HFFc6 (cell line): ENCODE measurements at places on chromosomes 2 and 18.
A peak's percentile ranks its signal among the peaks of the same experiment; 100 is the strongest.

DNA sequence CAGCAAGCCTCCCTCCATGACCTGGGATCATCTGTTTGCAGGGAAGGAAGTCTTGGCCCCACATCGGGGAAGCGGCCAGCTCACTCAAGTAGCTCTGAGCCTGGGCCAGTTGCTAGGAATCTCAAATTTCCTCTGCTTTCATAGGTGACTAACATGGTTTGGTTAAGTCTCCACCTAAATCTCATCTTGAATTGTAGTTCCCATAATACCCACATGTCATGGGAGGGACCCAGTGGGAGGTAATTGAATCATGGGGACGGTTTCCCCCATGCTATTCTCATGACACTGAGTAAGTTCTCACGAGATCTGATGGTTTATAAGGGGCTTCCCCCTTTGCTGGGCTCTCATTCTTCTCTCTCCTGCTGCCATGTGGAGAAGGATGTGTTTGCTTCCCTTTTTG lies 75.2 kb downstream of the LBH start:
- DNase-seq, result no peak

- DNase-seq, result peak; percentile 12
Observed at GRCh38 chr2:182763311-182763912, 47.4 kb downstream of the DNAJC10 start.

DNA sequence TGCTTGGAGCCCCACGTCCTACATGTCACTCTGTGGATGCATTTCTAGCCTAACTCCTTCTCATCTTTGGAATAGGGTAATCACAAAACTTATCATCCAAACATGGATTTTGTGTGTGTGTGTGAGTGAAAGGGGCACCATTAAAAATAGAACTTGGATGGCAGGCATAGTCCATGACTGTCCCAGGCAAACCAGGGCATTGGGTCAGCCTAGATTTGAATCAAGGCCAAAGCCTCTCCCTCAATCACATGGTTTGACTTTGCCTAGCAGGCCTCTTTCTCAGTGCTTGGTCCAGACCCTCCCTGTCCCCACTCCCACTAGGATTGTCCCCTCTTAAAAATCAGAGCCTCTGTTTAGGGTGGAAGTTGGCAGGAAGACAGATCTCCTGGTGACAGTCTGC lies 67.4 kb upstream of the BCL2L11 start:
- DNase-seq, result no peak

GRCh38 chr2:44005846-44006245 lies 10.1 kb upstream of the LRPPRC start:
- DNase-seq, result peak; percentile 40

- no peak for DNase-seq
Observed at GRCh38 chr18:41436772-41437171, 518.3 kb upstream of the PIK3C3 start.

GRCh38 chr2:208466151-208466919 lies 59.7 kb downstream of the PTH2R start:
- no peak for DNase-seq
